ENCODE measurements at places on chromosomes 12 and 14.

GRCh38 chr14:64119500-64119899, 174.7 kb downstream of the ESR2 start:
- no peak for DNase-seq

GRCh38 chr14:103056322-103057027, 874 bp downstream of the CDC42BPB start:
- peak; percentile 90 for DNase-seq

DNA sequence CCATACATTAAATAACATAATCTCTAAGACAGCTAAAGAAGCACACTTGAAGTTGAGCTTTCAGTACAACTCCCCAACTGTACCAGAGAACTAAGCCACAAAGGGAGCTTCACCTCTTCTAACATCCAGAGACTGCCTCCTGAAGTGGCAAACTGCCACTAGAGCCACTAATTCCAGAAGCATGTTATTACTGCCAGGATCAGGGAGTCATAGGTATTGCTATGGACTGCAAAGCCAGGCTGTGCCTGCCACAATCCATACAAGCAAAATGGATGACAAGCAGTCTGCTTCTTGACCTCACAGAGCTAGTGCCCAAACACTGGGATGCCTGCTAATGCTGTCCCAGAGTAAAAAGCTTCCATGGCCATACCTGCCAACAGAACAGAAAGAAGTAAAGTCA, 160.1 kb downstream of the STXBP6 start:
- no peak for DNase-seq

- DNase-seq: no peak
Measured at GRCh38 chr14:57326253-57326652, 57.5 kb downstream of the AP5M1 start.

- DNase-seq: no peak
Measured at GRCh38 chr12:89166525-89166934, 185.8 kb downstream of the DUSP6 start.

DNA sequence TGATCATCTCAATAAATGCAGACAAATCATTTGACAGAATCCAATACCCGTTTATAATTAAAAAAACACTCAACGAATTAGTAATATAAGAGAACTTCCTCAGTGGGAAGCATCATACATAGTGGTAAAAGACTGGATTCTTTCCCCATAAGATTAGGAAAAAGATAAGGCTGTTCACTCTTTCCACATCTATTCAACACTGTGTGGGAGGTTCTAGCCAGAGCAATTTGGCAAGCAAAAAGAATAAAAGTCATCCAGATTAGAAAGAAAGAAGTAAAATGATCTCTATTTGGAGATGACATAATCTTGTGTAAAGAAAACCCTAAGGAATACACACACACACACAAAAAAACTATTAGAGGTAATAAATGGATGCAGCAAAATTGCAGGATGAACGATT, 38.4 kb downstream of the YEATS4 start:
- DNase-seq: no peak

DNA sequence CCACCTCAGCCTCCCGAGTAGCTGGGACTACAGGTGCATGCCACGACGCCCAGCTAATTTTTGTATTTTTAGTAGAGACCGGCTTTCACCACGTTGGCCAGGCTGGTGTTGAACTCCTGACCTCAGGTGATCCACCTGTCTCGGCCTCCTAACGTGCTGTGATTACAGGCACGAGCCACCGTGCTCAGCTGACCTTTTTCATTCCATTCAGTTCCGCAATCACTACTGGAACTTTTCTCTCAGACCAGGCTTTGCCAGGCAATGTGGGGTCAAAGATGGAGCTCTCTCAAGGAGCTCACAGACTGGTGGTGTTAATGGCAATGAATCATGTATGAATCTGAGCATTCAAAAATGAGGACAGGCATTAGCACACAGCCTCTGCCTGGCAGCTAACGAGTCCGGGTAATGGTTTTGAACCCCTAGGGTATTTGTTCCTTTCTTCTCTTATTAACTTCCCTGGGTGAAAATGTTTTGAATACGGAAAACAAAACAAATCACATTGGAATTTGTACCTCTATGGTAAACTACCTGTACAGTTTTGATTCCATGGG, 9.4 kb upstream of the TCHP start:
- no peak for DNase-seq

- no peak for DNase-seq
Measured at GRCh38 chr14:77065851-77066577, 32.0 kb upstream of the CIPC start.

DNA sequence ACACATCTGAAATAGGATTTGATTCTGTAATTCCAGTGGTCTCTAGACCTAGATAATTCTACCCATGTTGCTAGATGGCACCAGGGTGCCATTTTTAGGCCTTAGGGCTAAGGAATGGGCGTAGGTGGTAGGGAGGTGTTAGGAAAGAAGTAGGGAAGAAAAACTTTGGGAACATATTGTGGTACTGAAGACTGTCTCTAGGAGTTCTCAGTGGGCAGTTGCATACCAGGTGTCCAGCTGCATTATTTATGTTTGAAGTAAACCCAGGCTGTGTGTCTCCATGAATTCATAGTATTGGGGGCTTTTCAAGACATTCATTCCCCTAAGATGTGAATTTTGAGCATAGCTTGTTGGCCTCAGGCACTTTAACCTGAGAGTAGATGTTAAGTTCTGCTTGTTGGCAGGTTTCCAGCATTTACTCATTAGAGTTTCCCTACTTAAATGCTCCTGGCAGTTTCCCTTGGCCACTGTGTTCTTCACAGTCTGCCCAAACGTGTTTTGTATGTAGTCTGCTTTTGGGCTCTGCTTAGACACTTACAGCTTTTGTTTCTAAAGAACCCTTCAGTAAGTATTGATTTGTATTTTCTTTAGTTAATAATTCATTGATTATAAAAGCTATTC, 31.5 kb upstream of the CCT2 start:
- DNase-seq: no peak

- peak; percentile 49 for DNase-seq
Measured at GRCh38 chr12:32036477-32037263, 70.0 kb upstream of the BICD1 start.

GRCh38 chr12:106945261-106945851, 10.4 kb upstream of the TMEM263 start:
- no peak for DNase-seq

- DNase-seq: no peak
Measured at GRCh38 chr12:56991319-56992246, 14.8 kb downstream of the ZBTB39 start.

DNA sequence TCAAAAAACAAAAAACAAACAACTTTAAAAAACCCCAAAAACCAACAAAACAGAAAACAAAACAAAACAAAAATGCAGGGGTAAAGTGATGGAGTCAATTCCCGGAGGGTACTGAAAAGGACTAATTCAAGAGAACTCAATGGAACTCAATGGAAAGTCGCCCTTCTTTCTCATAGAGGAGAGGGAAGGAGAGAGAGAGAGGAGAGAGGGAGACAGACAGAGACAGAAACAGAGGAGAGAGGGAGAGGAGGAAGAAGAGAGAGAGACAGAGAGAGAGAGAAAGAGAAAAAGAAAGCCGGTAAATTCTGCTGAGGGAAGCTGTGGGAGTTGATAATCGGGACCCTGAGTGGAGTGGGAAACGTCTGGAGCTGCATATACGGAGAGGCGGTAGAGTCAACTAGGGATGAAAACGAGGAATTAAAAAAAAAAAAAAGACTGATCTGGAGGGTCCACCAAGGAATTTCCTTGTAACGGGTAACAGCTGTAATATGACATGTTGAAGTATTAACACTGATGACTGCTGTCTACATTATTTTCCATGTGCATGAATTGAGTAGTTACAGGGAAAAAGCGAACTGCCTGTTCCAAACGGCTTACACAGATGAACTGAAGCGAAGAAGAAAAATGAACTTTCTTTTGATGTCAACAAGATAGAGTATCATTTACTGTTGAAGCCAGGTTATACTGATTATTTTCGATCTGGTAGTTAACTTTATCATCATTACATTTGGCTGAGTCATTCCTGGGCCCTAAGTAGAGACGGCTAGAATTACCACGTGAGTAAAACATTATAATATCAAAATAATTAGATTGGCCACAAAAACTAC, 934 bp upstream of the ZC2HC1C start:
- DNase-seq: no peak

- no peak for DNase-seq
Measured at GRCh38 chr14:22384167-22384549, 204.9 kb downstream of the DAD1 start.

GRCh38 chr12:49089821-49090773, 4.5 kb downstream of the DHH start:
- no peak for DNase-seq

GRCh38 chr14:20190596-20190995, at the start of gene OR11G2:
OR11G2 (plus strand) TSS chr14:20190896; CDS start chr14:20197438, 6,542 bp downstream.
- DNase-seq: no peak

GRCh38 chr12:13534242-13534641, 337.7 kb downstream of the EMP1 start:
- DNase-seq: no peak

- no peak for DNase-seq
Measured at GRCh38 chr14:39376667-39377403, 55.4 kb downstream of the FBXO33 start.

GRCh38 chr12:100445081-100445481, 28.6 kb upstream of the NR1H4 start:
- no peak for DNase-seq

DNA sequence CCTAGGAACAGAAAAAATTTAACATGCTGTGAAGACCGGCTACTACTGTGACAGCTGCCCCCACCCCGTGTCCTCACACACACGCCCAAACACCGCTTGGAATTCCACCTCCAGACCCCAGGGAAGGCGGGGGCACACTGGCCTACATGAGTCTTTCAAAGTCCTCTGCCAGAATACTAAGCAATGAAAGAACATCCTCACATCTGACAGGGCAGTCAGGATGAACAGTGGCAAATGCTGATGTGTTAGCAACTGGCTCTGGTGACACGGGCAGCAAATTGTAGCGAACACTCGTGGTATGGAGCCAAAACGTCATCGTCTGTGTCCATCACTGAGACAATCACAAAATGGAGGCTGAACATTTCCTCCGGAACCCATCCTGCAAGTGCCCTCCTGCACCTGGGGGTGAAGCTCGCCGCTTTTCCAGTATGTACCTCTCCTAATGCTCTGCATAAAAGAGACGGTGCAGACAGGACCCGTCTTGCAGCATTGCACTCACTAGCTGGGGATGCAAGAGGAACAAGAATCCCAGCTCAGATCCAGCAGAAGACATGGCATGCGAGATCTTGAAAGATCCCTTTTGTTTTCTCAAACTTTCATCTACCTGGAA, 94.8 kb downstream of the BCL11B start:
- DNase-seq: peak; percentile 49

GRCh38 chr12:43115441-43116160, 436.4 kb downstream of the ADAMTS20 start:
- DNase-seq: no peak

GRCh38 chr12:55901881-55902490, 25.7 kb downstream of the PYM1 start:
- no peak for DNase-seq

DNA sequence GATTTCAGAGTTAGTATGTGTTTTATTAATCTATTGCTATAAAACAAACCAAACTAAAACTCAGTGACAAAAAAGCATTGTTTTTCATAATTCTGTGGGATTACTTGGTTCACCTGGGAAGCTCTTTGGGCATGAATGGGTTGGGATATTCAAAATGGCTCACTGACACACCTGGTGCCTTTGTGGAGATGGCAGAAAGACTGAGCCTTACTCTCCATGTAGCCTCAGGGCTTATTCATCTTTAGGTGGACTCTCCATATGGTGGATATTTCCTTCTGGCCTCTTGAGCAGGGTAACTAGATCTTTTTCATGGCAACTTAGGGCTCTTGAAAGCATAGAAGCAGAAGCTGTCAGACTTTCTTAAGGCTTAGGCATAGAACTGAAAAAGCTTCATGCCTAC, 1102.8 kb upstream of the SEL1L start:
- no peak for DNase-seq

DNA sequence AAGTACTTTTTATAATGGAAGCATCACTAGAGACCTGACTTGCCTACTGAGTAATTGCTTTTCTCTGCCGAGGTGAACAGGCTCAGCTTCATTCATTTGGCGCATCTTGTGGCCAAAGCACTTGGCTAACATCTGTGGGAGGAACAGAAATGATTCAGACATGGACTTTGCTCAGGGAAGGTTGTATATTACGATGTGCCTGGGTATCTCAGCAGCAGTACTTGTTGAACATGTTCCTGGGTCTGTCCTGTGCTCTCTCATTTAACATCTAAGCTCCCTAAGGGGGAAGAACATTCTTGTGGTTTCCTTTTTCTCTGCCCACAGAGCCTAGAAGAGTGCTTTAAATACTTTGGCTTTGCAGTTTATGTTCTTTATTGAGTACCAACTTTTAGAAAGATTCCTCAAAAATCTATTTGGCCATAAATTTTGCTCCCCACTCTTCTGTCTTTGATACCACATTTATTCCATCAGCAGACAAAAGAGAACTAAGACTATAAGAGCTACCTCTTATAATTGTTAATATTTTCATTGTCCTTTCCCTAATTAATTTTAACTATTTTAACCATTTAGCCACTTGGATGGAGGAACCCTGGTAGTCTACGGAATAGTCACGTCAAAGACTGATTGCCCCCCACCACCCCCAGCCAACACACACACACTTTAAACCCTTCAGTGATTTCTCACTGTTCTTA, 101.2 kb upstream of the EGLN3 start:
- DNase-seq: no peak

- DNase-seq: no peak
Measured at GRCh38 chr12:120095736-120096135, 20.8 kb downstream of the RAB35 start.

DNA sequence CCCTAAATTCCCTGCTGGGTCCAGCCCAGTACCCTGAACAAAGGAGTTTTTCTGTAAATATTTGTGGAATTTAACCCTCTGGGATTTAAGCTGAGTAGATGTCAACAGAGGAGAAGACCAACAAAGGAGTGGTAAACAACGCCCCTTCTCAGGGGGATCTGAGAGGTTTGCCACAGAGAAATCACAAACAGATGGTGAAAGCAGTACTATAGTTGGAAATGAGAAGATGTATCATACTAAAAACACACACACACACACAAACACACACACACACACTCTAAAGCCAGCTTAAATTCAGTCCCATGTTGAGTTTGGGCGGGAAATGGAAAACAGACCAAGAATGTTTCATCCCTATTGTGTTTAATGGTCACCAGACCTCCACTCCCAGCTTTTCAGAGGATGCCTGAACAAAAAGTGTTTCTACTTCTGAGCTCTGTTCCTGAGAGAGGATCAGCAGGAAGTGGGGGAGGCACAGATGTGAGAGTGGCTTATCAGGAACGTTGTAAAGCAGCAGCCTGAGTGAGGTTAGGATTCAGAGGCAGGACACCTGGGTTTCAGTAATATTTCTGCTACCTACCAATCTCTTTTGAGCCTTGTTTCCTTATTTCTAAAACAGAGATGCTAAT, 3.2 kb downstream of the BIN2 start:
- no peak for DNase-seq

DNA sequence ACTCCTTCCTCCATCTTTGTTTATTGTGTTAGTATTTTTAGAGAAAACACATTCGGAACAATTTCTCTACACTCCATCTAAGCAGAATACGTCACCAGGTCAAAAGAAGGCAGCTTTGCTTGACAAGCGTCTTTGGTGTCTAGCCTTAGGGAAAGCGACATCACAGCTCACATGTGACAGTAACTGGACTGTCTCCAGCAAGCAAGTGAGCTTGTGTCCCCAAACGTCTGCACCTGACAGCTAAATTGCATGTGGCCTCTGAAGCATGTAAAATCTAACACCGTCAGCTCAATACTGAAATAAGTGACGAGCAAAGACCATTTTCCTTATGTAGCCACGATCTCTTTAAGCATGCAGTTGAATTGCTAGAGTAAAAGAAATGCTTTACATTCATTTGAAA, 509.8 kb downstream of the GLT1D1 start:
- DNase-seq: no peak

- DNase-seq: no peak
Measured at GRCh38 chr12:64796205-64796845, 28.1 kb upstream of the TBC1D30 start.
